ENCODE measurements at places on chromosomes 3 and 15. TPM values are rescaled to one million over a fixed set of nuclear protein-coding genes. Genes with fewer than 3 reads are reported as not detected.
A peak's percentile ranks its signal among the peaks of the same experiment; 100 is the strongest.

MESP2 gene
- not detected for total RNA-seq

DNA sequence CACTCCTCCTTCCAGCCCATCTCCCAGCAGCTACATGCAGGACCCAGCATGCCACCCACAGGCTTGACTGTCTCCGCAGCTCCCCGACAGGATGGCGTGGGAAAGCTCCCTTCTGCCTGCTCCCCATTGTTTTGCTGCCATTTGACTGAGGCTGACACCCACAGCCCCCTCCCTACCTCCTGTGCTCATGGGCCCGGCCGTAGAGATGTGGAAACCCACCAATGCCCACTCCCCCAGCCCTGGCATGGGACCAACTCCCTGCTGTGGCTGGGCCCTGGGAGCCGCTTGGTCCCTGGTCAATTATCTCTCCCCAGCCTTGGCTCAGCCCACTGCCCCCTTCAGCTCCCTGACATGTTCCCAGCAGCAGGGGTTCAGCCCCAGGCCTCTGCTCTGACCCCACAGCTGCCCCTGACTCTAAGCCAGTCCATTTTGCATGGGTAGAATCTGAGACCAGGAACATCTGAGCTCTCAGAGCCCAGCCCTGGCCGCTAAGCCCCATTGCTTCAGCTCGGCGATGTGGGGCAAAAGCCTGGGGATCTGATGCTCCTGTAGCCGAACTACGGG, 8.2 kb downstream of the C3orf22 start:
- no peak for DNase-seq

GRCh38 chr3:165403666-165404065, 207.5 kb upstream of the SLITRK3 start:
- DNase-seq: no peak

DNA sequence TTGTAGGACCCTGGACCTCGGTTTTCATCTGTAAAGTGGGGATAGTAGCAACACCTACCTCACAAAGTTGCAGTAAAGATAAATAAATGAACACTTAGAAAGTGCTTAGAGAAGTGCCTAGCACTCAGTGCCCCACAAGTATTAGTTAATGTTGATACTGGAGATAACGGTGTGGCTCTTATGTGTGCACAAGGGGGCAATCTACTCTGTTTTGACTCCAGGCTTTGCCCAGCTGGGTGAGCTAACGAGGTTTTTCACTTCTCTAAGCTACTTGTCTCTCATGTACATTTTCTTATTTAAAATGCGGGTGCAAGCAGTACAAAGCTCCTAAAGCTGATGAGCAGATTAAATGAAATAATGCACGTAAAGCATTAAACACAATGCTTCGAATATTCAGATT, 193.5 kb upstream of the ICE2 start:
- no peak for DNase-seq

DNA sequence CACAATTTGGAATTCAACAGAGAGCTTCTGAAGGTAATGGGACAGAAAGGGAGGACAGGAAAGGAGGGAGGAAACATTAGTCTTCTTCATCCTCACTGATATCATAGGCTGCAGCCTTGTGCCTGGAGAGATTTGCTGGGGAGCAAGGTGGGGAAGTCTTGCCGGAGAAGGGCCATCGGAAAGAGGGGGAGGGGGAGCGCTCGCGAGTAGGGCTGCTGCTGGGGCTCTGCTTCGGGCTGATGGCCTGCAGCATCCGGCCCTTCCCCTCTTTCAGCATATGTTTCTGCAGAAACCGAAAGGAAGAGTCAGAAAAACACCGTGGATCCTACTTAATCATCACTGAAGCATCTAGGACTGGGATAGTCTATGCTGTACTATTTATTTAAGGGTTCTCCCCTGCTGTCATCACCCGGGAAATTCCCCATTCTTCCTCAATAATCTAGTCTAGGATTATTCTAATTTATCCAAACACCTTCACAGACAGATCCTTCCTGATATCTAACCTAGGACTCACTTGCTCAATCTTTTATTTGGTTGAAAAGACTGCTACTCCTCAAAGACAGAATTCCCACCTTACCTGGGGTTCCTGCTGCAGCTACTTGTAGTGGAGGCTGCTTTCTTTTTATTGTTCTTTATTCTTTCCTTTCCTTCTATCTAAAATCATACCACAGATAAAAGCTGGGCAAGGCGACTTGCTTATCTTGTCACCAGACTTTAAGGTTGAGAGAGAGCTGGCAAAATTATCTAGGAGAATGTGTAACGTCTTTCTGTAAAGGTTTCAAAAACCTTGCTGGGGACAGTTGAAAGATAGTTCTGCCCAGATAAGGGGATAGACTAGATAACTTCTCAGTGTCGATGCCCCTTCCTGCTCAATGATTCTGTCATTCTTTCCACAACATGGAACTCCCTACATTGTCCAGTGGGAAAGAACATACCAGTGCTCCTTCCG, 22.6 kb downstream of the SLC51A start:
- no peak for DNase-seq

CMSS1 gene
- 56.2 TPM for total RNA-seq

DNA sequence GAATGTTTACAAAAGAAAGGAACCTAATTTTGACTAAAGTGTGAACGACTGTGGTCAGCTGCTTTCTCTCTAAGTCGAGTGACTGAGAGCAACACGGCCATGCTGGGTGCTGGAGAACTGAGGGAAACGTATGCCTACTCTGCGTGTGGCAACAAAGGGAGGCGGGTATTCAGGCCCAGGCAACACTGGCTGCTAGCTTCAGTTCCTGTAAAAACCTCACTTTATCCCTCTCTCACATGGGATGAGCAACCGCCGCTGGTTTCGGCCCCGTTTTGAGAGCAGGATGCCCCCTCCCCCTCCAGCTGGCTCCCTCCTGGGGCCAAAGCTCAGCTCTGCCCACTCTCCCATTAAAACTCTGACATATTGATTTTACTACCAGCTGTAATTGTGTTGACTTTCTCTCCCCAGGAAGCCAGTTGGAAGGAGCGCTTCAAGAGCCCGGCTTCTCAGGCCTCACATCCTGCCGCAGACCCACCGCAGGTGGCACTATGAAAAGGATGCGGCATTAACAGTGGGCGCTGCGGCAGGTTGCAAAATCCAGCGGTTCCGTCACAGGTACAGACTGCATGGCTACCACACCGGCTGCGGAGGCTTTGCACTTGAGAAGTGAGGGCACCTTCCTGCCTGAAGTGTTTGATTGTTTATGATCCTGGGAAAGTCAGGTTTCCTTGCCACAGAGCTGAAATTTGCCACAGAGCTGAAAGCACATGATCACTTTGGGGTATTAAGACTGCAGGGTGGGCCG, 12.7 kb downstream of the PLXND1 start:
- DNase-seq: peak; percentile 64

GRCh38 chr15:28942046-28942445, 56.3 kb downstream of the APBA2 start:
- no peak for DNase-seq

DNA sequence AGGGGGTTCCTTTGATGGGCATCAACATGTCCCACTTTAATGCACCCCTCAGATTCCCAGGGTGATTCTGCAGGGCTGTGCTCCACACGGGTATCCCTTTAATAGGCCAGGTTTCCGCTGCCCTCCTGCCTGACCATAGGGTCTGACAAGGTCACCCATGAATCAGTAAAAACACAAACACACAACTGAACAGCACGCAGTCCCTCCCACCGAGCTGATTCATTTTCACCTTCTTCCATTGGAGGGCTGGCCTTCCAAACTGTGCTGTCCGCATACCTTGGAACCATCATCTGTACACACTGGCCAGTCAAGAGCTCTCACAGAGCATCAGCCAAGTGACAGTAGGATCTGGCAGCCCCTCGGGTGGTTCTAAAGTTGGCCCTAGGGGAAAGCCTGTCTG, 93.7 kb downstream of the FBLN2 start:
- DNase-seq: peak; percentile 42

DNA sequence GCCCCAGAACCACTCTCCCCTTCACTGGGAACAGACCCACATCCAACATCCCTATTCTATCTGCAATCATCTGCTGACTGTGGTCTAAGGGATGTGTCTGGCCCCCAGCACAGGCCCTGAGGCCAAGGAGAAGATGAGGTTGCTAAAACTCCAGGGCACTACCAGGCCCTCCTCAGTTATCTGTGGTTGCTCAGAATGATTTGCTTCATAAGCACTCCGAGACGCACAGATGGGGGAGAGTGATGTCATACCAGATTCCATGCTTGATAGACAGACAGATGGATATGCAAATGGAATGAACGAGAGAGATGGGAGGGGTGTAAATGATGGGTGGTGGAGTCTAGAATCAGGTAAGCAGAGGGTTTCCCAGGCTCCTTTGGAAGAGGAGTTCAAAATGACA, 57.8 kb downstream of the CEMIP start:
- DNase-seq: no peak

HES1 gene
- 4.5 TPM for total RNA-seq

SAMD7 gene
- not detected for total RNA-seq

ZNF385D gene
- total RNA-seq: not detected

- DNase-seq: no peak
Measured at GRCh38 chr3:122255757-122256439, 69.2 kb upstream of the CSTA start.

DNA sequence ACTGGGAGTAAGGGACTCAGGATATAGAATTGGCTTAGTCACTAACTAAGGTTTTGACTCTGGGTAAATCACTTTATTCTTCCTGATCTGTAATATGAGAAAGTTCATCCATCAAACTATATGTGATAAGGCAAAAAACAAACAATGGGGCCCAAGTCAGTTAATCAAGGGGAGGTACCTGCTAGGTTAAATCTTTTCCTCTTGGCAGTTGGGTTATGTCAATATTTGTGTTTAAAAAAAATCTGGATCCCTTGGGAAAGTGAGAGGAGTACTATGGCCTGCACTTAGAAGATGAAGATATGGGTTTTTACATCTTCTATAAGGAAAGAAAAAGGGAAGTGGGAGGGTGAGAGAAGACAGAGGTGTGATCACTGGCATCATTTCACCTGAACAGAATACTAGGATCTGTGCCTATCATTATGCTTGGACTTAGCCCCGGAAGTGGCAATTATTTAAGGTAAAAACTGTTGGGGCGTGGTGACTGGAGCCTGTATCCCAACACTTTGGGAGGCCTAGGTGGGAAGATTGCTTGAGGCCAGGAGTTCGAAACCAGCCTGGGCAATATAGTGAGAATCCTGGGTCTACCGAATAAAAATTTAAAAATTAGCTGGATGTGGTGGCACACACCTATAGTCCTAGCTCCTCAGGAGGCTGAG, 2.8 kb upstream of the SLC28A2 start:
- DNase-seq: no peak

- DNase-seq: no peak
Measured at GRCh38 chr15:92018535-92019239, 165.2 kb downstream of the SLCO3A1 start.

DNA sequence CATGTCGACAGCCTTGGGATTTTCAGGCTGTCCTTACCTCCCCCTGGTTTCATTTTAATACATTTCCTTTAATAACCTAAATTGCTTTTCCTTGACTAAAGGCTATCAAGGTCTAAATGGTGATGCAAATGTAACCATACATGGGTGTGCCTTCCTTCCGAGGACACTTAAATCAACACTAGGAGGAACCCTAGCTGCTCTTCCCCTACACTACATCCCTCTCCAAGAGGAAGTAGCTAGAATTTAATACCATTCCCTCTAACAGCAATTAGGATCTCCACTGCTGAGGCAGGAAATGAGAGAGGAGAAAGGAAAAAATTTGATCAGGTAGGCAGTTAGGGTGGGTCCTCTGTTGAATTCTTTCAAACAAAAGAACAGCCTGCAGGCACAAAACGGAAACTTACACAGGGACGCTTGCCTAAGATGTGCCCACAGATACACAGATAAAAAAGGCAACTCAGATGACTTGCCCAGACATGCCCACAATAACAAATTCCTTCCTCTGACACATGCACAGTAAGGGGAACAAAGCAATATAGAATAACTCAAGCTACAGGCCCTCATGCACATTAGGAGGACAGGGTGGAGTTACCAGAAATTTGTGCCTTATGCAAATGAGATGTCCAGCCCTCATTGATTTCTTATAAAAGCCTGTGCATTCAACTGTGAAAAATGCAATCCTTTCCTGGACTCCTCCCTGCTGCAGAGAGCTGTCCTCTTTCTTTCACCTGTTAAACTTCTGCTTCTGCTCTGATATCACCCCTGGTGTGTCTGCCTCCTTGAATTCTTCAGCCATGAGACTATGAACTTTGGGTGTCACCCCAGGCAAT, 1024.4 kb upstream of the CADM2 start:
- peak; percentile 71 for DNase-seq

- DNase-seq: no peak
Measured at GRCh38 chr3:10396083-10396482, 75.2 kb upstream of the SEC13 start.

GRCh38 chr3:132703733-132704132, 18.5 kb downstream of the NPHP3 start:
- no peak for DNase-seq

DNA sequence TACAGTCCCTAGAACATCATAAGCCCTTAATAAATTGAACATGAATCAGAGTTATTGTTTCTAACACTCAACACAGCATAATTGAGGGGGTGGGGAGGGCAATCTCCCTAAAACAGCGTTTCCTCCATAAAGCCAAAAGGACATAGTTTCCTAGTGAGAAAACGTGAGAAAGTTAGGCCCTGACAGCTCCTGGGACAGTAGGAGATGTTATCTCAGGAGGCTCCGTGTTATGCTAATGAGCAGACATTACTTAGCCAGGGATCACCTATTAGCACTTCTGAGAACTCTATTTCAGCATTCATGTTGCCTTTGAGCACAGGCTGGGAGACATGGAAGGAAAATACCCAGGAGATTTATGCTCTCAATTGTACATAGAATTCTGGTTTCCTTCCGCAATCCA, 229.1 kb upstream of the ADAMTS9 start:
- DNase-seq: no peak

CAPN3 gene
- total RNA-seq: not detected

GBE1 gene
- total RNA-seq: 82.9 TPM

GNAT1 gene
- total RNA-seq: not detected

DNA sequence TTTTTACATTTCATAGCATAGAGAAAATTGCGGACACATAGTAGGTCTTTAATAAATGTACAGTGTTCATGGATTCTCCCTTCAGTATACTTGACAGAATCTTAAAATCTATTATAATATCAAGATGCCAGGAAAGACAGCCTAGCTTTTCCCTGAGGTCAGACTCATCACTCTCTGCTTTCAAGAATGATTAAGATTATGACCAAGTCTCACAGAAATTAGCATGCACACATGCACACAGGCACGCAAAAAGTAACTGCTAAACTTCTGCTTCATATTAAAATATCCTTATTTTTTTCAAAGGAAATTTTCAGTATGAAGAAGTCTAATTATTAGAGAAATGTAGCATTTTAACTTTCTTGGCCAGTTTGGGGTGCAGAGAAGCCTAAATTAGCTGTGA, 493.8 kb upstream of the NECTIN3 start:
- peak; percentile 5 for DNase-seq

GRCh38 chr3:3705090-3705775, 94.0 kb upstream of the LRRN1 start:
- DNase-seq: no peak

STAC gene
- total RNA-seq: 1.2 TPM

GRCh38 chr3:64684715-64685261, 3.0 kb downstream of the ADAMTS9 start:
- DNase-seq: no peak

DNA sequence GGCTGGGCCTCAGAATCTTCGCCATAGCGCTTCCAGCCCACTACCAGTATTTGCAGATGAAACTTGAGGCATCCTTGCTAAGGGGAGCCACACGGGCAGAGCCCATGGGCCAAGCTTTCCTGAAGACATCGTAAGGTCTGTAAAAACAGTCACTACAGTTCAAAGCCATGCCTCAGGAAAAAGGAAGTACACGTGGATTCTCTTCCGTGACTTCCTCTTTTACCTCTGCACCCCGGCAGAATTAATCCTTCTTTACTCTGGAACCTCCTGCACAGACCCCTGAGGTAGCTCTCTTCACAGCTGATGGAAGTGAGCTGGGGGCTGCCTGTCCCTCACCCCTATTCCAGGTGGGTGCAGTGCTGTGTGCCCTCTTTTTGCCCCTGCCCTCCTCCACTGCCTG, 129.2 kb downstream of the CHDH start:
- no peak for DNase-seq
